ENCODE measurements at places on chromosomes 7 and 10.

DNA sequence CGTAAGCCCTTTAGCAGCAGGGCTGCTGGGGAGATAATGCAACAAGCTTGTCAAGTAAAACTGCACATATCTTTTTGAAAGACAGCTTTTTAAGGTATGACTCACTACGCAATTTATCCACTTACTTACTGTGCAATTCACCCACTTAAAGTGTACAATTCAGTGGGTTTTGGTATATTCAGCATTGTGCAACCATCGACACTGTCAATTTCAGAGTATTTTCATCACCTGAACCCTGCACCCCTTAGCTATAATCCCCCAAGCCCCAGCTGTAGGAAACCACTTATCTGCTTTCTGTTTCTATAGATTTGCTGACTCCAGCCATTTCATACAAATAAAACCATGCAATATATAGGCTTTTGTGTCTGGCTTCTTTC, 168.0 kb downstream of the PTPN20 start:
- DNase-seq, result no peak

DNA sequence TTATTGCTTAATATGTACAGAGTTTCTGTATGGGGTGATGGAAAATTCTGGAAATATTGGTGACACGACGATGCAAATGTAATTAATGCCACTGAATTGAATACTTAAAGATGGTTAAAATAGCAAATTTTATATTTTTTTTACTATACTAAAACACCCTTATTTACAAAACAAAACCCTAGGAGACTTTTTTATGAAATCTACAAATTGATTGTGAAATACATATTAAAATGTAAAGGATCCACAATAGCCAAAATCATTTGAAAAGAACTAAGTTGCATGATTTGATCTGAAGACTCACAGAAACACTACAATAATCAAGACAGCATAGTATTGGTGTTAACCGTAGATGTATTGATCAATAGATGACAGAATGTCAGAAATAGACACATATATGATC, 252.0 kb downstream of the GRM8 start:
- no peak for DNase-seq

- DNase-seq, result no peak
Measured at GRCh38 chr10:62050893-62051433, 149.5 kb downstream of the ARID5B start.

DNA sequence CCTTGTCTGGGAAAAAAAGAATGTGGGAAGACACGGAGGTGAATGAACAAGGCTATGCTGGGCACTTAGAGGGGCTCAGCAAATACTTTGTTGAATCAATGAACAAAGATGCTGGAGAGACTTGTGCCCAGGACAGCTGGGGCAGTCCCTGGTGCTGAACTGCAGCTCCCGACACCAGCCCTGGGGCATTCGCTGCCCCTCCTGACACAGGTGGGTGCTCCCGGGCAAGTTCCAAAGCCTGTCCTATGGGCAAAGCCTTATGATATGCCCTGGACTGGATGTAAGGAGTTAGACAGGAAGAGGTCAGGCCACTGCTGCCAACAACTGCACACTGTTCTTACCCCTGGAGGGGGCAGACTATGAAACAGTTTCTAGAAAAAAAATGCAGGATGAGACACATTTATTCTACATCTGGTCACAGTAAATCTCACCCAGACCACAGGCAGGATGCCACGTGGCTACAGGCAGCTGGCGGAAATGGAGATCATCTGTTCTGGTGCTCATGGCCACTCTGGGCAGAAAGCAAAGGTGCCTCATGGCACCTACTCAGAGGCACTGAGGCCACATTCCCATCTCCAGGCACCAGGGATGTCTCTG, 21.9 kb upstream of the FRAT2 start:
- DNase-seq, result no peak

DNA sequence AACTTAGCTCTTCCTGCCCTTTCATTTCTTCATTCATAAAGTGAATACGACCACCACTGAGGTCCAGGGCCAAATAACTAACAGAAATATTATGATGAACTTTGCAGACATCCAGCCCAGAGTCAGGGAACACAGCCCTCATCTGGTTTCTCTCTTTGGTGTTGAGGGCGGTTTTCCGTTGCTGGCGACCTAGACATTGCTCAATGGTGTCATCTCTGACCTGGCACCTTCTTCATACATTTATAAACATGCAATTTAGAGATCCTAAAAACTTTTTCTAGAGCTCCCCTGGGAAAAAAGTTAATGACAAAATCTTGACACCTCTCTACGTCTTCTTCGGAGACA, 324 bp upstream of the TET1 start:
- DNase-seq, result no peak

GRCh38 chr7:47799524-47799923, 148.7 kb downstream of the PKD1L1 start:
- DNase-seq, result no peak

GRCh38 chr10:122587098-122587760, 26.7 kb downstream of the DMBT1 start:
- no peak for DNase-seq

- no peak for DNase-seq
Measured at GRCh38 chr10:86329093-86329710, 37.4 kb downstream of the GRID1 start.

DNA sequence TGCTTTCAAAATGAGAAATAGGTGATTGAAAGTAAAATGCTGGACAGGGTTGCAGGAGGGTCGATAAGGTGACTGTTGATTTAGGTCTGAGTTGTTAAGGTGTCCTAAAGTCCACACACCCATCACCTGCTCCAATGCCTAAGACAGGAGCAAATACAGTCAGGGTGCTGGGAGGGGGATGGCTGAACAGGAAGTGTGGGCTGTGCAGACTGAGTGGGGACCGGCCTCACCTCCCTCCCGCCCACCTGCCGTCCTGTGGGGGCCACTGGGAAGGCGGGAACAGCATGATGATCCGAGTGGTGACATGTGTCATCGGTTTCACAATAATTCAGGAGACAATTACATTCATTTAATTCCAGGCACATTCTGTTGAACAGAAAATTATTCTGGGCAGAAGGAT, 260.8 kb downstream of the DNAJB6 start:
- no peak for DNase-seq

GRCh38 chr7:27170426-27171324, 3.4 kb downstream of the HOXA10 start:
- no peak for DNase-seq

Measured in esophagus squamous epithelium (tissue), 5 donors.